Fibroblast of skin of abdomen (primary cell): ENCODE measurements at places on chromosomes 2 and 18.

GRCh38 chr2:127650041-127650784, 4.3 kb downstream of the GPR17 start:
- DNase-seq, result no peak

DNA sequence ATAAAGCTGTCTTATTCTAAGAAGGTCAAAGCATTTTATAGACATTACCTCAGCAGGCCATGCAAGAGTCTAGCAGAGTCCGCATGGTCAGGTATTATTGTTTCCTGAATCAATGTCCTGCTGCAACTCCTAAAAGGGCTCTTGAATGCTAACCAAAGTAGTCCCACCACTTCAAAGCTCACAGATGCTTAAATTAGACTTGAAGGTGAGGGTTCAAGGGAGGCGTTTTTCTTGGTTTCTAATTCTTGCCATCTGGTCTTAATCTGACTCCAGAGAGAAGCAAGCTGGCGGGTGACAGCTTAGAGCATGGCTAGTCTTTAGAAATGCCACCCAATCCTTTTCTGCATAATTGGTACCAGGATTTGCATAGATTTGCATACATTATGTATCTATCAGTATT, 226.3 kb downstream of the MREG start:
- no peak for DNase-seq

- no peak for DNase-seq
These were observed 5.7 kb downstream of the C2orf80 start for GRCh38 chr2:208183972-208184705.

- peak; percentile 68 for DNase-seq
These were observed at the start of gene CFAP221 for GRCh38 chr2:119544075-119544938. Gene CFAP221, plus strand, starts transcription at chr2:119544449. Its CDS starts 1,683 bp downstream, at chr2:119546132.

DNA sequence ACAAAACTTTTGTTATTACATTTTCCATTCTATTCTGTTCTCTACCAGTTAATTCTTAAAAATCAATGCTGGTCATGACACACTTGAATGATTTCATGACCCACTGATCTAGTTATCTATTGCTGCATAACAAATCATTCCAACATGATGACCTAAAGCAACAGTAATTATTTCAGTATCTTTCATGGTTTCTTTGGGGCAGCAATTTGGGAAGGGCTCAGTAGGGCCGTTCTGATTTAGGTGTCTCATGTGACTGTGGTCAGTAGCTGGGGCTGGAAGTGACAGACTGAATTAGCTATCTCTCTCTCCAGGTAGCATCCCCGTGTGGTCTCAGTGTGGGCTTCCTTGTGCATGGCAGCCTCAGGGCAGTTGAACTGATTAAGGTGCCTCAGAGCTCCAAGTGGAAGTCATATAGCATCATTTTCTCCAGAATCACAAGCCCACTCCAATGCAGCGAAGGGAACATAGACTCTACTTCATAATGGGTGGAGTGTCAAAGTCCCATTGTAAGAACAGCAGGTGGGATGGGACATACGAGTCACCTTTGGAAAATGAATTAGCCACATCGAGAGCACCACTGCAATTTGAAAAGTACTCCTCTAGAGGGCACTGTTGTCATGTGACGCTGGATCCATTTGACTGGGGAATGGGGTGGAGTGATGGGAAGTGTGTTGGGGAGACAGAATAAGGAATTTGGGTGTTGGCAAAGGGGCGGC, 39.1 kb upstream of the FAM136A start:
- DNase-seq, result peak; percentile 37

- DNase-seq, result peak; percentile 50
These were observed 9.1 kb downstream of the CAB39 start for GRCh38 chr2:230721712-230722111.

DNA sequence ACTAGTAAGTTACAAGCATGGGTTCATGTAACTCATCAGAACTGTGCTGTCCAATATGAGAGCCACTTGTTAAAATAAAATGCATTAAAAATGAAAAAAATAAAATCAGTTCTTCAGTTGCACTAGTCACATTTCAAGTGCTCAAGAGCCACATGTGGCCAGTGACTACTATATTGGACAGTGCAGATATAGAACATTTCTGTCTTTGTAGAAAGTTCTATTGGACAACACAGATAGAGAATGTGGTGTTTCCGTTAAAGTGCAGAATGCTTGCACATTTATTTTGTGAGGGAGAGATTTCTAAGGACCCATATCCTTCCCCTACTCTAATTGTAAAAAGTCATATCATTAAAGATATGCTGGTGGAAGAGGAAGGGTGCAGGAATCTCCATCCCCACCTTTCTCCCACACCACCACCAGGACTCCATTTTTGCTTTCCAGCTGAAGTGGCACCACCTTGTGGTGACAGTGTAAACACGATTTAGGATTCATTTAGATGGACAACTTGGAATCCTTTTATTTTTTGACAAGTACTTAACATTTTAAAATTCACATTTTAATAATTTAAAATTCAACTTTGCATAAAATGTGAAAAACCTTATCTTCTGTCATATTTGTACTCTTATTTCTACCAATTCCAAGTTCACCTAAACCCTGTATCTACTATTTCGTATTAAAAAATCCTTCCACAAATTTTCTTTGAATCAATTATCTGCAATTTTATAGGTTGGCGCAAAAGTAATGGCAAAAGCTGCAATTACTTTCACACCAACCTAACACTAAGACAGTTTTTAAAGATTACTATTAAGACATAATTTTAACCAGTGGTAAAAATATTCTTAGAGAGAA, 9.4 kb upstream of the CD302 start:
- peak; percentile 50 for DNase-seq

- no peak for DNase-seq
These were observed 329.3 kb downstream of the GPD2 start for GRCh38 chr2:156765450-156765849.

- peak; percentile 57 for DNase-seq
These were observed 50.3 kb upstream of the GREB1L start for GRCh38 chr18:21191596-21192307.

GRCh38 chr18:12076424-12077140, 17.1 kb upstream of the ANKRD62 start:
- DNase-seq, result peak; percentile 36

DNA sequence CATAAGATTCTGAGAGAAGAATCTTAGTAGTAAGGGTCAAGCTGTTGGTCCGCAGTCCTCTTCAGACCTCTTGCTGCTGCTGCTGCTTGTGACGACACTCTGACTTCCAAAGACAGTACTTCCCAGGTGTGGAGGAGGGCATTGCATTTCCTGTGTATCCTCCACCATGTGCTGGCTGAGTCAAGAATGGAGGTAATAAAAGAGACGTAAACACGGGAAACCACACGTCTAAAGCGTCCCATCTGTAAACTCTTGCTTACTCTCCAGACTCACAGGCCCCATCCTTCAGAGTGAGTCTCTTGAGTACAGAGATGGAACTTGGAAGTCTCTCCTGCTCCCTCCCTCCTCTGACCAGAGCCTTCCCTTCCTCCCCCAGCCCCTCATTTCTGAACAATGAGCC, 25.6 kb downstream of the KLHL29 start:
- DNase-seq, result no peak

DNA sequence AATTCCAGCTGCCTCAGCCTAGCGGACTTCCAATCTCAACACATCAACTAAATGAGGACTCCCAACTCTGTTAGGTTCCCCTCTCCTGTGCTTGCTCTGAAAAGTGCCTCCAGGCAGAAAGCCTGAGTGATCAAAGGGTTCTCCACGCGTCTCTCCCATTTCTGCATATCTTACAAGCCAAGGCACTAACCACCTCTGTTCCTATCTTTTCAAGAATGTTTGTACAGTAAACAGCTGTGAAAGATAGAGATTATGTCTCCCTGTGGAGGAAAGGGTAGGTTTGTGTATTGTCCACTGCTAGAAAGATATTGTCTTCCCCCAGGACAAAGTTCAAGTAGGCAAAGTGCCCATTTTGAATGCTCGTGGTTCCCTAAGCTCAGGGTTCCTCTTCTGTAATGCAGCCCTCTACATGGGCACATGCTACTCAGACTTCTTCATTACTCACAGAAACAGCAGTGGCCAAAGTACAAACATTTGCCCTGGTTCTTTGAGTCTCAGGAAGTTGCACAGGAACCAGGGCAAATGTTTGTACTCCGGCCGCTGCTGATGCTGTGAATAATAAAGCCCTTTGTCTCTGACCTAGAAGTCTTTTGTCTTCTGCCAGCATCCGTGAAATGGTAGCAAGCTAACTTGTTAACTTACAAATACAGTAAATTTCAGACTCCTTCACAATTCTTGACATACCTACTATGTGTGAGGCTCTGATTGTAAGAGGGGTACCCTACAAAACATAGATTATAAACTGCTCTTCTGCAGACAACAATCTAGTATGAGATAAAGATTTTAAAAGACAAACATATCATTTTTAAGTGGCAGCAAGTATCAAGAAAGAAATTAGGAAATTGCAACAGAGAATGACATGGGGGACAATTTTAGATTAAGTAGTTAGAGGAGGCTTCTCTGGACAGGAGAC, 44.5 kb downstream of the PKDCC start:
- DNase-seq, result no peak

DNA sequence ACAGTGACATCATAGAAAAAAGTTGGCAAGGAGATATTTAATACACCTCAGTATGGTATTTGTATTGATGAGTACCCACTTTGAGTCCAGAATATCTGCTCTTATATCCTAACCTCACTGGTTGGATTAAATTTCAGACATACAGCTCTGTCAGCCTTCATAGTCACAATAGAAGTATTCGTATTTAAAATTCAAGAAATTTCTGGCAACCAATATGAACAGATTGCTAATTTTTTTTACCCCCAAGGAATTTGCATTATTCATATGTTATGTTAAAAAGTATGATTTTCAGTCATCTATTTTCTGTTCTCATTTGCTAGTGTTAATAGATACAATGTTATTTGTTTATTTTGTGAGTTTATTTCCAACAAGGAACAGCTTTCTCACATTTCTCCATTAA, 1306.8 kb upstream of the NXPH2 start:
- no peak for DNase-seq

GRCh38 chr2:109324861-109325260, 195.9 kb downstream of the SH3RF3 start:
- peak; percentile 91 for DNase-seq

- DNase-seq, result no peak
These were observed 14.1 kb downstream of the BBS5 start for GRCh38 chr2:169493360-169493759.

GRCh38 chr18:45250479-45250878, 364.8 kb upstream of the SLC14A2 start:
- no peak for DNase-seq

GRCh38 chr18:47244086-47244485, 7.4 kb downstream of the SKOR2 start:
- no peak for DNase-seq

- no peak for DNase-seq
These were observed 21.6 kb downstream of the KCNG2 start for GRCh38 chr18:79819064-79819967.

DNA sequence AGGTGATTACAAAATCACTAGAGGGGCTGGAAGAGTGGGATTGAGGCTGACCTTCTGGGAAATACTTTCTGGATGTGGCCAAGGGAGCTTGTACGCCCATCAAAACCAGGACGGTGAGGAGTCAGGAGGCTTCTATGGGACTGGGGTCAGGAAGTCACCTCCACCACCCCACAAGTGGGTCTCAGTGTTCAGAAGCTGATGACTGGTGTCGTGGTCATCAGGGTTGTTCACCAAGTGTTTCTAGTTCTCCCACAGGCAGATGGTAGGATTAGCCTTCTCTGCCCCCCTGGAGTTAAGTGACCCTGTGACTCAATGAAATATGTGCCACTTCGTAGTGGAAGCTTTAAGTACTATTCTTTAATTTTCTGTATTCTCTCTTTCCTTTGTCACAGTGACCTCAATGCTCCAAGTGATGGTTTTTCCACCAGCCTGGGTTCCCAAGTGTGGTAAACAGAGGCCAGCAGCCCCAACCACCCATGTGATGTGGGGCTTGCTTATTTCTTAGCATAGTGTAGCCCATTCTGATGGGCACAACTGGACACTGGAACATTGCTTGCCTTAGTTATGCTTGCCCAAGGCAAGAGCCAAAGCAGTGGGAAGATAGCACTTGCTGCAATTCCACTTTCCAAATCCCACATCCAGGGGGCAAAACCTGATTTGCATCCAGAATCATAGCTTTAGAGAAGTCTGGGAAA, 258.8 kb downstream of the CYP26B1 start:
- DNase-seq, result peak; percentile 50

- peak; percentile 60 for DNase-seq
These were observed 166.0 kb downstream of the SOCS6 start for GRCh38 chr18:70454704-70455322.

DNA sequence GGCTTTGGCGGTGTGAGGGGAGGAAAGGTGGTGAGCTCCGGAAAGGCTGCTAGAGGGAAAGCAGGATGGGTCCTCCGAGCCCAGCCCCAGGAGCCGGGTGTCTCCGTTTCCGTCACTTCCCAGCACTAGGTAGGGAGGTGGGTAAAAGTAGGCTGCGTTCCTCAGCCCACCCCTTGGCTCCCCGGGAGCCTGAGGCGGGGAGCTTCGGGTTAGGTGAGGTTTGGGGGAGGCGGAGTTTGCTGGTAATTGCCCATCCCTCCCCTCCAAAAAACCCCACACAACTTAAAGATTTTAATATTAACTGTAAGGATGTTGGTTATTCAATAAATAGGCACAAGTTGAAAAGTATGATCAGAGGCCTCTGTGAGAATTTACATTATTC, 552 bp upstream of the ATF2 start:
- DNase-seq, result no peak

DNA sequence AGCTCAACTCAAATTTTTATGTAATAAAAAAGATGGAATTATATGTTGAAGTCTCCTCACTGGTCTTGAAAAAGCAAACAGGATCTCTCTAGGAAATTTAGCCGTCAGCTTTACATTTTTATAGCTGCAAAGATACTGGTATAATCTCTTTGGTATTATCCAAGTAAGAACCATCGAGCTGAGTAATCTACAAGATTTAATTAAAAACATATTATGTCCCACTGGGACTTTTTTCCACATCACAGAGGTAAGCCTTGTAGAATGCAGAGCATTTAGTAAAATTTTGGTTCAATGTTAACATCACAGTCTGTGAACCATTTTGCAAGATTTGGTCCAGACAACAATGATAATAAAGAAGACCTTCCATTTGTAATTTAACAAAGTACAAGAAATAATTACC, 162.6 kb upstream of the SLC39A10 start:
- peak; percentile 79 for DNase-seq

DNA sequence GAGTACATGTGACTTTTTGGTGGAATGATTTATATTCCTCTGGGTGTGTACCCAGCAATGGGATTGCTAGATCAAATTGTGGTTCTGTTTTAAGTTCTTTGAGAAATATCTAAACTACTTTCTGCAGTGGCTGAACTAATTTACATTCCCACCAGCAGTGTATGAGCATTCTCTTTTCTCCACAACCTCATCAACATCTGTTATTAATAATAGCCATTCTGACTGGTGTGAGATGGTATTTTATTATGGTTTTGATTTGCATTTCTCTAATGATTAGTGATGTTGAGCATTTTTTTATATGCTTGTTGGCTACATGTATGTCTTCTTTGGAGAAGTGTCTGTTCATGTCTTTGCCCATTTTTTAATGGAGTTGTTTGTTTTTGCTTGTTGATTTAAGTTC, 267.4 kb upstream of the NT5C1B start:
- peak; percentile 88 for DNase-seq

- DNase-seq, result no peak
These were observed 282.2 kb downstream of the MREG start for GRCh38 chr2:215731108-215731658.
